ENCODE measurements at places on chromosomes 12 and 14.

DNA sequence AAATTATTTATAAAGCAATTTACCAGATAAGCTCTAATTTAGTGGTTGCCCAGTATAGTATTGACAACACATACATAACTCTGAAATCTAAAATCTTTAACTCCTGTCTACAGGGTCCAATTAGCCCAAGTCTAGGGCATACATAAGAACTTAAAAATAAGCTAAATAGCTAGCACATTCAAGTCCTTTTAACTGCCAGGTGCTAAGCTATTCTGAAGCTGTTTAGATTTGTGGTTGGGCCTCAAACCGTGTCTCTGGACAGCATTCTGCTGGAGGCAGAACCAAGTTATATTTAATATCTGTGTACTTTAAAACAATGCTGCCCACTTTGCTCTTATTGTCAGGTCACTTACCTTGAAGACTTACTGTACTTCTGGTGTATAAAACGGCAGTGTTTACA lies 19.0 kb downstream of the RPS6KA5 start:
- no peak for DNase-seq

DNA sequence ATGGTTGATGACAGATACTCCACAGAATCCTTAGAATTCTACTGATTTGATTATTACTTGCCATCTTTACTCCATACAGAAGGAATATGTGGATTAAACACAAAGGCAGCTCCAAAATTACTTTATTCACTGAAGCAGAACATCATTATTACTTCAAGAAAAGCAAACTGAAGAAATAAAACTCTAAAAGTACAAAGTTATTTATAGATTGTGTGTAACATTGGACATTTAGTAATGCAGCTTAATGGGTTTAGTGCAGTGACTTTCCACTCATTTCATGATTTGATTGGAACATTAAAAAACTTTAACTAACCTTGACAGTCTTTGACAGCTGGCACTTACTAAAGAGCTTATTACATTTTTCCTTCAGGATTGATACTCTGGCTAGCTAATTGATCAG lies 59.0 kb upstream of the ATP2A2 start:
- DNase-seq = no peak

DNA sequence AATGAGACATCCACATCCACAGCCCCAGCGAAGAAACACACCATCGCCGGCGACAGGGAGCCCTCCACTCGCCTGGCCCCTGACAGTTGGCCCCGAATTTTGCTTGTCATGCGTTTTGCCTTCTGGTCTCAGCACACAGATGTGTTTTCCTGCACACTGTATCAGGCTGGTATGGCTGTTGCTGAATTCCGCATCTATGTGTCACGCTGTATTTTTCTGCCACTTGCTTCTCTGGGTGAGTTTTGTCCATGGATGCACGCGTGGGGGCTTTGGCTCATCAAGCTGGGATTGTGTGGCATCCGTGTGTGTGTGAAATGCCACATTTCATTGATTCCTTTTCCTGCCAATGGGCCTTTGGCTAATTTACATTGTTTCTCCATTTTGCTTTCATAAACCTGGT lies 26.5 kb downstream of the ARL6IP4 start:
- no peak for DNase-seq

GRCh38 chr12:80837342-80837978 lies 100.3 kb downstream of the LIN7A start:
- peak; percentile 33 for DNase-seq

GRCh38 chr14:79009286-79009685 lies 839.1 kb downstream of the NRXN3 start:
- DNase-seq = no peak

GRCh38 chr12:32229971-32230612 lies 123.4 kb downstream of the BICD1 start:
- DNase-seq = no peak

DNA sequence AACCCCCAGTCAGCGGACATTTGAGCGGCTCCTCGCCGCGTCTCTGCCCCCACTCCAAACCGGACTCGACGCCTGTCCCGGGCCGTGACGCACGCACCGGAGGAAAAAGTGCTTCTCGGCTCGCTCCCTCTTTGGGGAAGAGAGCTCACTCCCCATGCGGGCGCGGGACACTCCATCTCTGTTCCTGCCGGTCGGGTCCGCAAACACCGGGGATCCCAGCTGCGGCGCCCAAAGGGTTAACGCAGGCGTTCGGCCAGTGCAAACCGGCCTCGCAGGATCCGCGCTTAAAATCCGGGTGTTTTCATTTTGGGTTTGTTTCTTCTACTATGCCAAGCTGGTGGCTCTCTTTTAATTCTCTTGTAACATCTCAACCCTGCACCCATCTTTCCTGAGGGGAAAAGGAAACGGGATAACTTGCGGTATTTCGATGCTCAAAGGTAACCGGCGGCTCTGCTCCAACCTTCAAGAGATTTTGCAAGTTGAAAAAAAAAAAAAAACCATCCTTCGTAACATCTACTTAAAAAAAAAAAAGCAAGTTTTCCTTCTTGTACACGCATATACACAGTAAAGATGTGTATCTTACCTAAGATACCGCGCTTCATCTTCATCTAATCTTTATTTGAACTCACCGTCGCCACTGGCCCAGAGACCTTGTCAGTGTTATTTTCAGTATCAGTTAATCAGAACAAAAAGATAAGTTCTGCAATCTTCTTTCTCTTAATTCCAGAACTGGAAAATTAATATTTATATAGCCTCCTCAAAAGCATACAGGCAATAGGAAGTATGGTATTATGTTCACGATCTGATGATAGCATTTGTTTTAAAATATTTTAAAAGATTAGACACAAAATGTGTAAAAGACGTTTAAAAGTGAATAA lies 1.6 kb upstream of the ATP2B1 start:
- peak; percentile 28 for DNase-seq

GRCh38 chr12:89306827-89307473 lies 45.4 kb downstream of the DUSP6 start:
- peak; percentile 30 for DNase-seq

DNA sequence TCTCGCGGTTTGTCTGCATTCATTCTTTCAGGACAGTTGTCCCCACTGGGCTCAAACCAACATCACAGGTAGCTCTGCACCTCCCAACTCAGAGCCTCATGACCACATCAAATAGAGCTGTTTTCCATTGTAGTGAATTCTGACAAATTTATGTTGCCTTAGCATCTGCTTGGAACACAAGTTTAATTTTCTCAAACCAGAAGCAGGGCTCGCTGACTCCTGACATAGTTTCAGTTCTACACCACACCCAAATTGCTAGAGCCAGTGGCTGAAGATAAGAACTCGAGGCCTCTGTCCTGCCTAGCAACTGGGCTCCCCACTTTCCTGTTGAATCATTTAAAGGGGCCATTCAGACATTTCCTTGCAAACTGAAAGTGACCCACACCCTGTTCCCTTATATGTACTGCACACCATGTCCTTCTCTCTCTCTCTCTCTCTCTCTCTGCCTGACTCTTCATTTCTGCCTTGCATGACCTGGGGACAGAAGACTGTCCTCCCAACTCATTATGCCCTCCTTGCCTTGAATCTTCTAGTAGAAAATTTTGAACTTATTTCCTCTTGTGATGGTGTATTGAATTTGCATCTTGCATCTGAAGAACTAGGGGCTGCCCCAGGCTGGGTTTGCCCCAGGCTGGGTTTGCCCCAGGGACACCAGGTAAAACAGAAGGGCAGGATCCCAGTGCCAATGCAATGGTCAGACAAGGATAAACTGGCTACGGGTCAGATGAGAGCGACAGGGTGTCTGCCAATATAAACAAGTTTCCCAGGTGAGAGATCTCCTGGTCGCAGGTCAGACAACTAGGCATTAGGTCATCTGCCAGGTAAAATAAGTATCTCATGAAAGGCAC lies 9.7 kb upstream of the WSCD2 start:
- peak; percentile 97 for DNase-seq

GRCh38 chr12:102475355-102475754 lies 5.0 kb downstream of the IGF1 start:
- no peak for DNase-seq

GRCh38 chr12:65668981-65669695 lies 155.1 kb upstream of the HMGA2 start:
- no peak for DNase-seq

- no peak for DNase-seq
These were observed 2.4 kb downstream of the SLC35F4 start for GRCh38 chr14:57863471-57863870.

- DNase-seq = peak; percentile 18
These were observed 87.0 kb upstream of the VRK1 start for GRCh38 chr14:96710060-96710666.

GRCh38 chr14:72523424-72524294 lies 370.2 kb downstream of the DPF3 start:
- no peak for DNase-seq

GRCh38 chr14:21825149-21825743 lies 151.6 kb upstream of the OR4E1 start:
- DNase-seq = peak; percentile 82

DNA sequence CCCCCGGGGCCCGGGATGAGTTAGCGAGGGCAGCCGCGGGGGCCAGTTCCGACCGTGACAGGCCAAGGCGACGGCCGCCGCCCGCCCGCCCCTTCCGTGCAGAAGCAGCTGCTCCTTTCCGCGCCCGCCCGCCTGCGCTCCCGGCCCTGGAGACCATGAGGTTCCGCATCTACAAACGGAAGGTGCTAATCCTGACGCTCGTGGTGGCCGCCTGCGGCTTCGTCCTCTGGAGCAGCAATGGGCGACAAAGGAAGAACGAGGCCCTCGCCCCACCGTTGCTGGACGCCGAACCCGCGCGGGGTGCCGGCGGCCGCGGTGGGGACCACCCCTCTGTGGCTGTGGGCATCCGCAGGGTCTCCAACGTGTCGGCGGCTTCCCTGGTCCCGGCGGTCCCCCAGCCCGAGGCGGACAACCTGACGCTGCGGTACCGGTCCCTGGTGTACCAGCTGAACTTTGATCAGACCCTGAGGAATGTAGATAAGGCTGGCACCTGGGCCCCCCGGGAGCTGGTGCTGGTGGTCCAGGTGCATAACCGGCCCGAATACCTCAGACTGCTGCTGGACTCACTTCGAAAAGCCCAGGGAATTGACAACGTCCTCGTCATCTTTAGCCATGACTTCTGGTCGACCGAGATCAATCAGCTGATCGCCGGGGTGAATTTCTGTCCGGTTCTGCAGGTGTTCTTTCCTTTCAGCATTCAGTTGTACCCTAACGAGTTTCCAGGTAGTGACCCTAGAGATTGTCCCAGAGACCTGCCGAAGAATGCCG lies 699 bp downstream of the MGAT2 start:
- peak; percentile 76 for DNase-seq

DNA sequence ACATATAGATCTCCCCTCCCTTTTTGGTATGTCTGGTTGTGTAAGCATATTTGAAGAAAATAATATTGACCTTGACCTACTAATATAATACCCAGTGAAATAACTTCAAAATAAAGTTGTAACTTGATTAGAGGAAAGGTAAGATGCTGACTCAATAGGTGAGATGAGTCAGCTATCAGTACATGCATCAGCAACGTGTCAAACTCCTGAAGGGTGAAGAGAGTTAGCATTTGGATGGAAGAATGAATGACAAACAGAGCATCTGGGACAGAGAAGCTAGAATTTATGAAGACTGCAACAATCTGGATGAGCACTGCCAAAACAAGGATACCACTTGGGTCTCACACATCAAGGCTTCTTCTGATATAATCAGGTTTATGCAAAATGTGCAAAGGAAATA lies 74.9 kb downstream of the PPP2R5E start:
- no peak for DNase-seq

GRCh38 chr14:69242311-69243224 lies 17.4 kb upstream of the GALNT16 start:
- DNase-seq = peak; percentile 78

DNA sequence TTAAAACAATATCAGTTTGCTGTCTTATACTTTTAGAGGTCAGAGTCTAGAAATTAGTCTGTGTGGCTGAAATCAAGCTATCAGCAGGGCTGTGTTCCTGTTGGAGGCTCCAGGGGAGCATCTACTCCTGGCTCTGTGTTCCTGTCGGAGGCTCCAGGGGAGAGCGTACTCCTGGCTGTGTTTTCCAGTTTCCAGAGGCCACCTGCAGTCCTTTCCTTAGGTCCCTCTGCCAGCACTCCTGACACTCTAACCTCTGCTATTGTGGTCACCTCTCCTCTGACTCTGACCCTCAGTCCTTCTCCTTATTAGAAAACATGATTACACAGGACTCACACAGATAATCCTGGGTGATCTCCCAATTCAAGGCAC lies 1140.7 kb upstream of the TMEM132C start:
- no peak for DNase-seq

GRCh38 chr14:97827746-97828145 lies 1030.6 kb downstream of the VRK1 start:
- DNase-seq = no peak

DNA sequence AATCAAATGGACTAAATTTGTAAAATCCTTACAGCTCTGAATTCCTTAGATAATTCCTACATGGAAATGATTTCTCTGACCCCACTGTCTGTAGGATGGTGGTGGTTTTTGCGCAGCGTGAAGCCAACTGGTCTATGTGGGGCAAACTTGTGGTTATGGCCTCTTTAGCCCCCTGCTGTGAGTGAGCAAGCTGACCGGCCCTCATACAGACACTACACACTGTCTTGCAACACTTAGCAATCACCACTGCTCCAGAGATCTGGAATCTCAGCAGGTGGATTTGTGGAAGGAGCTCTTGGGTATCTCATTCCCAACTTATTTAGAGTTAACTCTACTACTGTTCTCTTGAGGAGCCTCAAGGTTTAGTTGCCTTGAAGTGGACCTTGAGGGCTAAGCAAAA lies 70.2 kb downstream of the SCN8A start:
- no peak for DNase-seq

GRCh38 chr14:45679853-45680252 lies 426.9 kb upstream of the MIS18BP1 start:
- DNase-seq = no peak

GRCh38 chr12:95820096-95820703 lies 29.6 kb upstream of the NTN4 start:
- peak; percentile 62 for DNase-seq

GRCh38 chr14:23548351-23549318 lies 2.9 kb downstream of the ZFHX2 start:
- peak; percentile 26 for DNase-seq

- DNase-seq = no peak
These were observed 46.9 kb upstream of the ANO6 start for GRCh38 chr12:45168976-45169375.

DNA sequence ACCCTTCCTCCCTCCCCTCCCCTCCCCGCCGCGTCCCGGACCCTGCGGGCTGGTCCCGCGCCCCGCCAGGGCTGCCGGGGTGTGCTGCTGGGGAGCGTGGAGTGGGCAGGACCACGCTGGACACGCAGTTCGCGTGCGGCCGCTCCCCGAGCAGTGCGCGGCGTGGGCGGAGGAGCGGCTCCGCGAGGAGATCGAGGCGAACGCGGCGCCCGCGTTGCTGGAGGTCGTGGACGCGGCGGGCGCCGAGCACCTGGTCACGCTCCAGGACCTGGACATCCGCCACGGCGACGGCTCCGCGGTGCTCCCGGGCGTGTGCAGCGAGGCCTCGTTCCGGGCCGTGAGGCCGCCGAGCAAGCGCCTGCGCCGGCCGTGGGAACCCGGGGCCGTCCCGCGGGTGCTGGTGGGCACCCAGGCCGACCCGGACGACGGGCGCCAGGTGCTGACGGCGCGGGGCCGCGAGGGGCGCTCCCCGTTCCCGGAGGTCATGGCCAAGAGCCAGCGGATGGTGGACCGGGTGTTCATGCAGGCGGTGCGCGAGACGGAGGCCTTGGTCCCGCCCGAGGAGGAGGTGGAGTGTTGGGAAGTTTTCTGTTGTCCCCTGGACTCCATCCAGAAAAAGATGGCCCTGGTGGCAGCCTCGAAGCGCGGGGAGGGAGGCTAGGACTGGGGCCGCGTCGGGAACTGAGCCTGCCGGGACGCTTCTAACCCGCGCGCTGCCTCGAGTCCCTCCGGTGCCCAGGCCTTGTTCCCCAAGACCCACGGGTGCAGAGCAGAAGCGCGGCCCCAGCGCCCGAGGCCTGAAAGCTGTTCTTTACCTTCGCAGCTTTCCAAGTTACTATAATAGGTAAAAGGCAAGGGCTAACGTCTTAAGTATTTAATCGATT lies 54.7 kb upstream of the EIF5 start:
- DNase-seq = no peak
